ENCODE measurements at places on chromosomes 5 and 9.

GRCh38 chr5:126115059-126115629 is 308.1 kb upstream of the GRAMD2B start:
- DNase-seq: no peak
- peaks cover 6% of the 10 kb centered on the region for H3K36me3 ChIP-seq

DNA sequence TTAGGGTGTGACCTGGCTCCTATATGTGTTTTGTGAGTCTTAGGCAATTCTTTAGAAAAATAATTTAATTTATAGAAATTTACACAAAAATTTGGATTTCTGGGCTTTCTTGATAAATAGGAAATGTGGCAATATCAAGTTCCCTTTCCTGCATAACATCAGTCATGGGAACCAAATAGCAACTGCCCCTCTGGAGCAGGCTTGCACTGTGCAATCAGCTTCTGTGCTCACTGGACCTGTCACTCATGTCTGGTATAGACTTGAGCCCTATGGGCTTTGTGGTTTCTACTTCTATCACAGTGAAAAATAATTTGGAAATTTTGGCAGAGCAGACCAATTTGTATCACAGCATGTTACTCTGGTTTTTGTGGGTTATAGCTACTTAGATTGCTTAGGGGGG is 131.7 kb downstream of the ADGRV1 start:
- no peak overlapping the region for H3K27ac ChIP-seq
- H3K36me3 ChIP-seq: peaks cover 9% of the 10 kb centered on the region
- no peak for DNase-seq
- no peaks in the 10 kb centered on the region for H3K4me1 ChIP-seq
- no peak overlapping the region for H3K4me3 ChIP-seq

- no peak for DNase-seq
- peak overlapping the region; percentile 92 for H3K27ac ChIP-seq
- H3K4me3 ChIP-seq: no peak overlapping the region
These were observed 116.6 kb upstream of the SARDH start for GRCh38 chr9:133854765-133855164.

- H3K27me3 ChIP-seq: no peaks in the 10 kb centered on the region
- H3K4me1 ChIP-seq: peaks cover 15% of the 10 kb centered on the region
- DNase-seq: peak; percentile 12
- H3K27ac ChIP-seq: no peak overlapping the region
These were observed 17.7 kb downstream of the NINJ1 start for GRCh38 chr9:93116072-93116961.

- peak overlapping the region; percentile 23 for H3K27ac ChIP-seq
- H3K36me3 ChIP-seq: no peaks in the 10 kb centered on the region
- peak overlapping the region; percentile 74 for H3K4me3 ChIP-seq
- peaks cover 7% of the 10 kb centered on the region for H3K27me3 ChIP-seq
- peaks cover 41% of the 10 kb centered on the region for H3K4me1 ChIP-seq
These were observed 306.3 kb upstream of the KCNN2 start for GRCh38 chr5:114055318-114056184.

- H3K27ac ChIP-seq: peak overlapping the region; percentile 25
- DNase-seq: no peak
- H3K4me1 ChIP-seq: peaks cover 22% of the 10 kb centered on the region
- no peak overlapping the region for H3K4me3 ChIP-seq
These were observed 457.3 kb downstream of the ZNF608 start for GRCh38 chr5:124289130-124289529.

DNA sequence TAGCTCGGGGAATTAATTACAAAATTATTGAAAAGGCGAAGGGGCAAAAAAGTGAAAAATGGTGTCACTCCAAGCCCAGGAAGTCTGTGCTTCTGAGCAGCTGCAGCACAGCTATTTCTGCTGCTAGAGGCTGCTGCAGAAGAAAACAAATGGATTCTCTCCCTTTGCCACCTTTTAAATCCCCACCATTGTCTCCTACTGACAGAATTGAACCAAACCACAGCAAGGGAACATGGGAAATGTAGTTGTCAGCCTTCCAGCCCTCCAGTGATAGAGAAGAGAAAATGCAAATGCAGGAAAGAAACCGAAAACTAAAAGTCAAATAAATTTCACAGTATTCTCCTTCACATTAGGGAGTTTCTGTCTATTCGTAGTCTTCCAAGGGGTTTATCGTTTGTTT is 33.4 kb upstream of the CDC42SE2 start:
- H3K4me3 ChIP-seq: no peak overlapping the region
- DNase-seq: no peak
- no peaks in the 10 kb centered on the region for H3K27me3 ChIP-seq
- peaks cover 6% of the 10 kb centered on the region for H3K4me1 ChIP-seq
- H3K36me3 ChIP-seq: no peaks in the 10 kb centered on the region
- no peak overlapping the region for H3K27ac ChIP-seq

- peaks cover 20% of the 10 kb centered on the region for H3K4me1 ChIP-seq
- H3K4me3 ChIP-seq: no peak overlapping the region
- H3K36me3 ChIP-seq: no peaks in the 10 kb centered on the region
- peaks cover 9% of the 10 kb centered on the region for H3K27me3 ChIP-seq
These were observed 590.0 kb upstream of the ZNF608 start for GRCh38 chr5:125336401-125336800.

DNA sequence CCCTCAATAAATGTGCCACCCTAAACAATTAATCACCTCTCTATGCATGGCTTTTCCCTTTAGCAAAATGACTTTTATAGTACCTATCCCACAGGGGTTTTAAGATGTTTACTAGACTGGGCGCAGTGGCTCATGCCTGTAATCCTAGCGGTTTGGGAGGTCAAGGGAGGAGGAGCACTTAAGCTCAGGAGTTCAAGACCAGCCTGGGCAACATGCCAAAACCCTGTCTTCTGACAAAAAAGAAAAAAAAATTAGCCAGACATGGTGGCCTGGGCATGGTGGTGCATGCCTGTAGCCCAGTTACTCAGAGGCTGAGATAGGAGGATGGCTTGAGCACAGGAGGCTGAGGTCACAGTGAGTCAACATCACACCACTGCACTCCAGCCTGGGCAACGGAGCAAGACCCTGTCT is 13.5 kb downstream of the SH3TC2 start:
- DNase-seq: no peak
- peaks cover 4% of the 10 kb centered on the region for H3K4me1 ChIP-seq
- no peaks in the 10 kb centered on the region for H3K36me3 ChIP-seq
- no peaks in the 10 kb centered on the region for H3K27me3 ChIP-seq
- H3K4me3 ChIP-seq: no peak overlapping the region

DNA sequence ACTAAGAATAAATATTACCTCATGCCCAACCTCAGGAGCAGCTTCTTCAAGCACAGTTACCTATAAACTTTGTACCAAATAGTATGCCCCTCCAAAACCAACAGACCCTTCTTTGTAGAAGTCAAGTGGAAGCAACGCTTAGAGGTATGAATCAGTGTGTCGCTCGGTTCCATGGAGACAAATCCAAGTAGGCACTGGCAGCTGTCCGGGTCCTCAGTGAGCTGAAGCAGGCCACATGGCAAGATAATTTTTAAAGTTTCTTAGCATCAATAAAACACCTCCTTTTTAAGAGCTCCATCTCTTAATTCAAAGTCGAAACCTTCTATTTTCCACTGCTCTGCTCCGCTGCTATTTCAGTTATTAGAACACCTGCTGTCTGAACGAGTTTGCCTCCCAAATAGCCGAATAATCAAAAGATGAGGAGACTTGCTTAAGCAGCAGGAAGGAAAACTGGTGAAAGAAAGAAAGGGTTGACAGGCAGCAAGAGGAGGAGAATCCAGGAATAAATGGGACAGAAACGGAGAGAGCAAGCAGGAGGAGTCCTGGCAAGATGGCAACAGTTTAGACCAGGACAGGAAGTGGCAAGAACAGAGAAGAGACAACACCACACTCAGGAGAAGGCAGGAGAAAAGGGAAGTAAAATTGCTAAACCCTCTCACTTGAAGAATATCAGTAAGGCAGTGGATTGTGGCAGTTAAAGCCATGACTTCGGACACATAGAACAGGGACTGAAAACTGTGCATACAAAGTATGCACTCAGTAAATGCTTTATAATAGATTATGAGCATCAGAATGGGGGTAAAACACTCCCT is 65.0 kb downstream of the PPP2R2B start:
- H3K4me3 ChIP-seq: no peak overlapping the region
- no peaks in the 10 kb centered on the region for H3K4me1 ChIP-seq
- peaks cover 2% of the 10 kb centered on the region for H3K36me3 ChIP-seq
- H3K27ac ChIP-seq: no peak overlapping the region

DNA sequence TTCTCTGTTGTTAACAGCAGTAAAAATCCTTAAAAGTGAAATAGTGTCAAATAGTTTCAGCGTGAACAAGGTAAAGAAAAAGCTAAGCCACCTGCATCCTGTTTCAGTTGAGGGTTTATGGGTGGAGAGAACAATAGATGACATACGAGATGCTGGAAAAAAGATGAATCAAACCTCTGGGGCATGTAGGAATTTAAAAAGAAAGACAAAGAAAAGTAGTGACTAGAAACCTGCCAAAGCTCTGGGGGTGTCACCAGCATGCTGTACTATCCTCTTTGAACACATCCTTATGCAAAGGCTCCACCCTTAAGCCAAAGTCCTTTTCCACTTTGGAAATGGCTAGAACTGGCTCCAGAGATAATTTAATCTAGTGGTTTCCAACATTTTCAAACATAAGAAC is 22.2 kb downstream of the SCAI start:
- H3K4me1 ChIP-seq: peaks cover 13% of the 10 kb centered on the region
- H3K36me3 ChIP-seq: peaks cover 9% of the 10 kb centered on the region
- no peaks in the 10 kb centered on the region for H3K27me3 ChIP-seq
- H3K4me3 ChIP-seq: no peak overlapping the region

- H3K27me3 ChIP-seq: peaks cover 3% of the 10 kb centered on the region
- no peaks in the 10 kb centered on the region for H3K36me3 ChIP-seq
- H3K27ac ChIP-seq: no peak overlapping the region
These were observed 602.6 kb downstream of the CDH12 start for GRCh38 chr5:22250528-22250927.

- no peak overlapping the region for H3K4me3 ChIP-seq
- DNase-seq: no peak
- peaks cover 46% of the 10 kb centered on the region for H3K4me1 ChIP-seq
- no peaks in the 10 kb centered on the region for H3K27me3 ChIP-seq
These were observed 45.3 kb downstream of the MAP1B start for GRCh38 chr5:72152545-72152944.

DNA sequence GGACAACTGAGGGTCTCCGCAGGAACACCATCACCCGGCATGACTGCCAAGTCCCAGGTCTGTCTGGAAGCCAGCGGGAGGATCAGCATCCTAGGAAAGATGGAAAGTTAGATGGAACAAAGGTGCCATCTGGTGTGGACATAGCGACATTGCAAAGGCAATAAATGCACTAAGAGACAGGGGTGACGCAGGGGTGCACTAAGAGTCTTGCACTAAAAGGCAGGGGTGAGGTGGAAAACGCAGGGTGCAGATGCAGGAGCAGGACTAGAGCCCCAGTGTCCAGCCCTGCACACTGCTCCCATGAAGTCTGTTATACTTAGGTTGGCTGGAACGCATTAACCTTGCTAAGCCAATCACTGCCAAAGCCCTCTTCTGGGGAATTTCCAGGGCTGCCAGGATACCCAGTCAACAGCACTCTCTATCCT is 15.5 kb downstream of the ATOX1 start:
- no peak overlapping the region for H3K4me3 ChIP-seq
- peak overlapping the region; percentile 98 for H3K27ac ChIP-seq
- H3K4me1 ChIP-seq: peaks cover 31% of the 10 kb centered on the region
- DNase-seq: no peak

DNA sequence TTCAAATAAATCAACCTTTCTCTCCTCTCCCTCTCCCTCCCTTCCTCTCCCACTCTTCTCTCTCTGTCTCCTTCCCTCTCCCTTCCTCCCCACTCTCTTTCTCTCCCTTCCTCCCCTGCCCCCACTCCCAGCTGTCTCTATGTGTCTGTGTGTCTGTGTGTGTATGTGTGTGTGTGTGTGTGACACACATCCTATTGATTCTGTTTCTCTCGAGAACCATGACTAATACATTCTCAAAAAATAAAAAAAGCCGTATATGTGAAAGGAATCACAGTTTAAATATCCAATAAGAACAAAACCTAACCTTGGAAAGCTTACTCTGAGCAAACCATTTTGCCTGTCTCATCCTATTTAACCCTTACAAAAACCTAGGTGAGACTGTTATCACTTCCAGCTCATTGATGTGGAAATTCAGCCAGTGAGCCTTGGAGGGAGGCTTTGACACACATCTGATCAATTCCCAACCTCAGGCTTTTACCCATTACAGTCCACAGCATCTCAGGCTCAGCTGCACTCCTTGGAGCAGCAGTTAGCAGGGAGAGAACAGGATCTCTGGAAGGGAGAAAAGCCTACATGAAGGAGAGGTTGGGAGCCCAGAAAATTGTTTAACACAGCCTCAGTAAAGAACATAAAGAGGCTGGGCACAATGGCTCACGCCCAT is 8.3 kb downstream of the HSD17B3 start:
- H3K4me3 ChIP-seq: no peak overlapping the region
- no peak for DNase-seq
- no peaks in the 10 kb centered on the region for H3K27me3 ChIP-seq

DNA sequence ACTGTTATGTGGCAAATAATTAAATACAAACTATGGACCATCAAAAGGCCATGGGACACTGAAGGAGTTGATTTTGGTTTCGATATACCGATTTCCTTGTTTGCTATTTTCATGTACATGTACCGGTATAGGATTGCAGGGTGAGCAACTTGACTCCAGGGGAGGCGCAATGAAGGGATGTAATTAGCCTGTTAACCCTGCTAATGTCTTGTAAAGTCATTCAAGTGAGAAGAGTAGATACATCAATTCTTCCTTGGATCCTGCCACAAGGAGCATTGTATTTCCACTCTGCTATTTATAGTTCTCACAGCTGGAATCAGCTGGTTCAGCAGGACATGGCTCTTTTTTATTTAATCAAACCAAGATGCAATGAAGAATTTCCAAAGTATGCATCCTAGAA is 102.0 kb downstream of the STK32A start:
- no peak overlapping the region for H3K27ac ChIP-seq
- peaks cover 41% of the 10 kb centered on the region for H3K27me3 ChIP-seq
- no peak for DNase-seq
- no peak overlapping the region for H3K4me3 ChIP-seq
- H3K36me3 ChIP-seq: no peaks in the 10 kb centered on the region

DNA sequence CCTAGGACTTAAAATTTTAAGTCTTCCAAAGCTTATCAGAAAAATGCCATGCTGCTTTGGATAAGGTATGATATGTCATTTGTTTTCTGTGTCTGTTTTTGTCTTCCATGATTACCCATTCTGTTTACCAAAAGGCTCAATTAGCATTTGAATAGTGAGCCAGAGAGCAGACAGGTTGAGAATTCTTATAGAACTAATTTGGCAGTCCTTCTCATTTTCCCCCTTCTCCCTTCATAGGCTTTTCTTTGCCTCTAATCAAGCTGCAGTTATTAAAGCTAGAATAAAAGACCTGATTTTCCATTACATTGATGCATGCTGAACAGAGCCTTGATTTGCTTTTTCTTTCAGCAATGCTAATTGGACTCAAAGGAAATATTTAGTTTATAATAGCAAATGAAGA is 993.0 kb downstream of the MAT2B start:
- DNase-seq: no peak
- no peaks in the 10 kb centered on the region for H3K27me3 ChIP-seq
- H3K27ac ChIP-seq: no peak overlapping the region

DNA sequence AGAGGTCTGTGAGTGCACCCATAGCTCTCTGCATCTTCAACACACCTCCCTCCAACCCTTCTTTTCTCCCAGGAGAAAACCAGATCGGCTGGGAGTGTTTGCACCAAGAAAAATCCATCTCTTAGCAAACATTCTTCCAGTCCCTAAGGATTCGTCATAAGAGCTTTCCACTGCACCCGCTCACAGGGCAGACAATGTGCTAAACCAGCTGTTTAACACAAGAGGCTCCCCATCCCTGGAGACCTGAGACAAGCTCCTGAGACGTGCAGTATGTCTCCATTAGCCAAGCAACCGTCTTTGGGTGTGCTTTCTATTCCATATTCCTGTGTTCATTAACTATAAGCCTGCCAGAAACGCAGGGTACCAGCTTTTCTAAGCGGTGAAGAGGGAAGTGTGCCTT is 93.6 kb upstream of the ZNF462 start:
- H3K27ac ChIP-seq: no peak overlapping the region
- H3K4me3 ChIP-seq: no peak overlapping the region
- no peak for DNase-seq
